ENCODE measurements at places on chromosomes 6 and 20. TPM values are rescaled to one million over a fixed set of nuclear protein-coding genes. Genes with fewer than 3 reads are reported as not detected.

GRCh38 chr6:3355358-3356055 lies 96.8 kb downstream of the PSMG4 start:
- DNase-seq: no peak

Gene OR12D3
- not detected for total RNA-seq

GRCh38 chr6:148055419-148055818 lies 287.2 kb upstream of the SASH1 start:
- DNase-seq: no peak

- DNase-seq: no peak
Measured at GRCh38 chr20:35695978-35696377, 3.2 kb downstream of the NFS1 start.

Gene SLC17A3
- total RNA-seq: 0.14 TPM

- DNase-seq: no peak
Measured at GRCh38 chr6:3881711-3882421, 32.7 kb downstream of the FAM50B start.

- no peak for DNase-seq
Measured at GRCh38 chr6:78476561-78476960, 390.8 kb upstream of the IRAK1BP1 start.

GRCh38 chr6:107730106-107730505 lies 94.0 kb downstream of the SCML4 start:
- no peak for DNase-seq

GRCh38 chr6:36976509-36976908 lies 9.5 kb downstream of the MTCH1 start:
- no peak for DNase-seq

GRCh38 chr20:41095110-41095969 lies 42.0 kb upstream of the PLCG1 start:
- DNase-seq: peak; percentile 67

Gene BEND6
- 1.1 TPM for total RNA-seq

Gene SLPI
- 28.0 TPM for total RNA-seq

DNA sequence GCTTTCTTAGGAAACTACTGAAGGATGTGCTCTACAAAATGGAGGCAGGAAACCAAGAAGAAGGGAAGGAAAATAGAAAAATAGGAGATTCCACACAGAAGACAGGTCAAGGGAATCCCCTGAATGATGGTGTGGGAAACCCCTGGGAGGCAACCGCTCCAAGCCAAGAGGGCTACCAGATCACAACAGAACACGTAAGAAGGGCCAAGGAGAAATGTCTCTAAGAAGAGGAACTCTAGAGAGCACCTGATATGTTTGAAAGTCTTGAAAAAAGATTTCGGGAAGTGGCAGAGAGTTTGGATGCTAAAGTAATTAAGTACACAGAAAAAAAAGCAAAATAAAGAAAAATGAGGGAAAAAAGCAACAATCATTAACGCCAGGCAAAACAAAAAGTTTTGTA lies 7.1 kb downstream of the KIF13A start:
- DNase-seq: no peak

GRCh38 chr6:35192301-35192860 lies 21.4 kb upstream of the SCUBE3 start:
- no peak for DNase-seq

GRCh38 chr20:48217190-48217589 lies 431.9 kb upstream of the SULF2 start:
- DNase-seq: no peak

GRCh38 chr20:21202259-21202658 lies 76.4 kb downstream of the KIZ start:
- no peak for DNase-seq

All from thymus (tissue), 14 donors.